ENCODE measurements at places on chromosomes 5 and 9.

- no peak for DNase-seq
Observed at GRCh38 chr9:134957165-134957944, 39.6 kb upstream of the FCN1 start.

DNA sequence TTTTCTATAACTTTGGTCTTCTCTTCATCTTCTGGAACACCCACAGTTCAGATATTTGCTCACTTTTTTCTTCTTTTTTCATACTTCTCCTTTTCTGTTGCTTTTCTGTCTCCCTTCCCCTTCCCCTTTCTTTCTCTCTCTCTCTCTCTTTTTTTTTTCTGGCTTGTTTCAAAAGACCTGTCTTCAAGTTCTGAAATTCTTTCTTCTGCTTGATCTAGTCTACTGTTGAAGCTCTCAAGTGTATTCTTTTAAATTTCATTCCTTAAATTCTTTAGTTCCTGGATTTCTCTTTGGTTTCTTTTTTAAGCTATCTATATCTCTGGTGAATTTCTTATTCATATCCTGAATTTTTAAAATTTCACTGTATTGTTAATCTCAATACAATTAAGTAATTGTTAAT, 11.2 kb downstream of the ALG2 start:
- DNase-seq = no peak

DNA sequence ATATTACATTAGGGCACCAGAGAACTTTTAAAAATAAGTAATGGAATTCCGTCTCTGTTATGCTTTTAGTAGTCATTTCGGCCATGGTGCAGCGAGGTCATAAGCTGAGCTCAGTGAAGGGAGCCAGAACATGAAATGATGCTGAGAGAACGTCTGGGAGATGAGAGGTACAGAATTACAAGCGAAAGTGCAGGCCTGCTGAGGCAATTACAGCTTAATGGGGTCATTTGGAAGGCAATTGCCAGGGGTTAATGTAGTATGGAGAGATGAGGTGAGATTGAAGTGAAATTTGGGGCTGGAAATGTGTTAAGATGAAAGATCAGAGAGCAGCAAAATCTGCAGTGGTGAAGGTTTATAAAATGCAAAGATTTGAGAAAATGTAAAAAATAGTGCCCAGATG, 96.5 kb downstream of the PBX3 start:
- DNase-seq = no peak

DNA sequence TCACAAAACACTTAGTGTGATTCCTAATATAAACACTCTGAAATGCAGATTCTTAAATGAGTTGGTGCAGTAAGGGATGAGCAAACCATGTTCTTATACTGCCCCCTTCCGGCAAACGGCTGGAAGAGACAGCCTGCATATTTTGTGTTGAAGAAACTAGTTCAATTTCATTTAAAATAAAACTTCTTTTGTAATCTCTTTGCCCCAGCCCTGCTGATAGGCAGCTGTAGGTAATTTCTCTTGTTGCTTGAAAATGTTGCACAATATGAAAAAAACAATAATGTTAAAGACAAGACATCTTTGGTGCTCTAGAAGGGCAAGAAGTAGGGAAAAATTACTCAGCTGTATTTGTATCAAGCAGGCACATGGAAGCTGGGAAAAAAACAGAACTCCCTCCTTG, 89.7 kb upstream of the CCNG1 start:
- DNase-seq = no peak

- DNase-seq = no peak
Observed at GRCh38 chr9:89781838-89782540, 177.2 kb downstream of the GADD45G start.

GRCh38 chr9:27676827-27677226, 103.5 kb upstream of the C9orf72 start:
- DNase-seq = no peak

DNA sequence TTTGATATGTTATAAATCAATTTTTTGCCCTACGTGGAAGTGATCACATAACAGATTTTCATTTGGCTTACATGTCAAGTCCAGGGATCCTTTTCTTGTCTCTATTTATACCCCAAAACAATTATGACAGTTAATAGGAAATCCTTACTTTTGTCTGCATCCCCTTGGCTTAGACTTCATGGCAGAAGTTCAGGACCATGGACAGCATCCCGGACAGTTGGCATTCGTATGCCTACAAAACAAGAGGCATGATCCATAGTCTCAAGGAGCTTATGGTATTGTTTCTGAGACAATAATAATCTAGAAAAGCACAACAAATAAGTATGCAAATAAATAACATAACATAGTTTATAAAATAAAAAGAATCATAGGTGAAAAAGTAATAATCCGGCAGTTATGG, 214.3 kb upstream of the GRIA1 start:
- no peak for DNase-seq

GRCh38 chr5:139492700-139493192, 10.2 kb upstream of the STING1 start:
- no peak for DNase-seq

DNA sequence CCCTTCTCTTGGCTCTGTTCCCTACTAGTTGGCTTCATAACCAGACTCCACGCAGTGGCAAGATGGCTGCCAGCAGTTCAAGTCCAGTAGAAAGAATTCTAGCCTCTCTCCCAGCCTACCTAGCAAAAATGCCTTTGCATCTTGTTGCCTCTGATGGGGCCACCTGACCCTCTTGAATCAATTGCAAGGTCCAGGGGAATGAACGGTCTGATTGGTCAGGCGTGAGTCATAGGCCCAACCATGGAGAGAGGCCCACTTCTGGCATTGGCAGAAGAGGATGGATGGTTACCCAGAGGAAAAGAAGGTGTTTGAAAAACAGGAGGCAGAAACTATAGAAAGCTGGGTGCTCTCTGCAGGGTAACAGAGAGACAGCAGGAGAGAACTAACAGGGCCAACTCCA, 622.6 kb downstream of the CCDC171 start:
- DNase-seq = no peak

- DNase-seq = no peak
Observed at GRCh38 chr5:107501965-107502675, 168.6 kb downstream of the EFNA5 start.

DNA sequence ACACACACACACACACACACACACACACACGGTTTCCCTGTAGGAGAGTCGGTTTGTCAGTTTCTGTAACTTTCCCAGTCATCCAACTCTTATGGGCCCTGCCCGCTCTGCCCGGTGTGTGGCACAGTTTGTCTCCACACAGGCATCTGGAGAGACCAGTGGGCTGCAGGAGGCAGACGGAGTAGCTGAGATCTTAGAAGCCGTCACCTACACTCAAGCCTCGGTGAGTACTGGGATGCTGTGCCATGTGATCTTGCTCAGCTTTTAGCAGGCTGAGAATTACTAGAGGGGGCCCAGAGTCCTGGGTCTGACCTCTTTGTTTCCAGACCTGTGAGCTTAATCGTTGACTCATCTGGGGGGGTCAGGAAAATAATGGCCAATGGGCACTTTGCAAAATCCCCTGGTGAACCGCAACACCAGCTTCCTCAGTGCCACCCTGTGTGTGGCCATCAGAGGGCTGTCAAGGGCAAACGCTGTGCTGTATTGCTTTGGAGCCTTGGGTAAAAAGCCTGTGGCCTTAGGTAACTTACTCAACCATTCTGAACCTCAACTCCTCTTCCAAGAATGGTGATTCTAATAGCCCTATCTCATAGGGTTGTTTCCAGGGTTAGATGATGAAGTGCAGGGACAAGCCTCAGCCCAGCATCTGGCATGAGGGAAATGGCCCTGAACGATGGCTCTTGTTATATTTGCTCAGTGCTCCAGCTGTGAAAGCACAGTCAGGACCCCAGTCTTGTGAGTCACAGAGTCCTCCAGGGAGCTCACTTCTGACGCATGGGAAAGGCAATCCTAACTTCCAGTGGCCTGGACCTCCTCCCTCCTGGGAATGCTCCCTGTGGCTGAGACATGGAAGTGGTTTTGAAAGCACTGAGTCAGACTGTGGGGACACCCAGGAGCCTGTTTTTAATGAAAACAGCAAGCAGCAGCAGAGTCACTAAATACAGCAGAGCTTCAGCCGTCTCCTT, 45.6 kb downstream of the COL15A1 start:
- DNase-seq = no peak

- DNase-seq = no peak
Observed at GRCh38 chr9:86286278-86286677, 3.9 kb upstream of the ISCA1 start.

DNA sequence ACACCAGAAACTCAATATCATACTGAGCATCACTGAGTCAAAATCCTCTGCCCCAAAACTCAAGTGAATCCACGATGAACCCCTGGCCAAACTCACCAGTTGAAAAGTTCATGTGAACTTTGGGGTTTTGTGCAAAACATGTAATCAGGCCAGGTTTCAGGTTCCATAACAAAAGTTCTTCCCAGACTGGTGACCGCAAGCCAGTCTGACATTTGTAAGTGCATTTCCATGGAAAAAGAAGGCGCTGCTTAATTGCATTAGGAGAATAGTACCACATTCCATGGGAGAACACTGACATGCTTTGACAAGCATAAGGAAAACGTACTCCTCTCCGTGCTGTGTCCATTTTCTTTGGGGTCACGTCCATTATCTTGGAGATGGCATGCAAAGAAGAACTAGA, 567.0 kb downstream of the BNC2 start:
- no peak for DNase-seq

- DNase-seq = no peak
Observed at GRCh38 chr9:136052472-136052880, 42.6 kb downstream of the NACC2 start.

GRCh38 chr5:135387629-135387960, 11.4 kb downstream of the MACROH2A1 start:
- DNase-seq = no peak

DNA sequence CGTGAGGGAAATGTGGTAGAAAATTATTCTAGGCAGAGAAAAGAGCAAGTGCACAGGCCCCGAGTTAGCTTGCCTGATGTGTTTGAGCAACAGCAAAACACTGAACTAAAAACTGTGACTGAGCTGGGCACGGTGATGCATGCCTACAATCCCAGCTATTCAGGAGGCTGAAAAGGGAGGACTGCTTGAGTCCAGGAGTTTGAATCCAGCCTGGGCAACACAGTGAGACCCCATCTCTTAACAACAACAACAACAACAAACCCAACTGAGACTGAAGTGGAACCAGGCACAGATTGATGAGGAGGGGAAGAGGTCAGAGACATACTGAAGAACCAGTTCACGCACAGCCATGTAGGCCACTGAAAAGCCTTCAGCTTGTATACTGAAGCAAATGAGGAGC, 42.5 kb downstream of the SCAI start:
- DNase-seq = no peak

DNA sequence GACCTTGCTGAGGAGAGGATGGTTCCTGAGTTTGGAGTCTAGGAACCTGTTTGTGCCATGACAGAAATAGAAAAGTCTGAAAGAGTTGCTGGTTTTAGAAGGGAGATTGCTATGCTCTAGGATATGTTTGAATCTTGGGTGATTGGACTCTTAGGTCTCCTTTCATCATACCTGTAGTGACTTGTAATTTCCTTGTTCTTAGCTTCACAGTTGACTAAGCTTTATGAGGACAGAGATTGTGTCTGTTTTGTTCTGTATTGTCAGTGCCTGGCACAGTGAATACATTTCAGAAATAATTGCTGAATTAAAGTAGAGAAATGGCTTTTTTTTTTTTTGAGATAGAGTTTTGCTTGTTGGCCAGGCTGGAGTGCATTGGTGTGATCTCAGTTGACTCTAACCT, 31.5 kb downstream of the GAPVD1 start:
- no peak for DNase-seq

GRCh38 chr9:121160025-121160424, 41.6 kb downstream of the RAB14 start:
- no peak for DNase-seq

GRCh38 chr5:131944702-131945550, 537 bp downstream of the MEIKIN start:
- no peak for DNase-seq

DNA sequence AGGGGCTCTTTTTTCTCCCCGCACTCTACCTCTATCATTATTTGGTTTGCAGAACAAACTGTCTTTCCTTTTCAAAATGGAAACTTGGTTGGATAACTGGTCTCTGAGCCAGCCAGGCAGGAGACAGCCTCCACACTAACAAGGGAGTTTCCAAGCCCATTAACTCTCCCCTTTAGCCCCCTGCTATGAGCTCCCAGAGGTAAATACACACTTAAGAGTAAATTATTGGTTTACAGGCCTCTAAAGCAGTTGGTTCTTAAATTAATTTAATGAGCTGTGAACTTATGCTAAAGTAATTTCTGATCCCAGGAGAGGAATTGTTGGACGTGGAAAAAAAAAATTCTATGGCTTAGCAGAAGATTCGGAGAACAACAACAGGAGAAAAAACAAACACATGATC, 30.3 kb downstream of the EPB41L4A start:
- no peak for DNase-seq

GRCh38 chr9:89433826-89434225, 64.1 kb downstream of the SEMA4D start:
- no peak for DNase-seq

- no peak for DNase-seq
Observed at GRCh38 chr9:16918920-16919319, 48.5 kb upstream of the BNC2 start.

DNA sequence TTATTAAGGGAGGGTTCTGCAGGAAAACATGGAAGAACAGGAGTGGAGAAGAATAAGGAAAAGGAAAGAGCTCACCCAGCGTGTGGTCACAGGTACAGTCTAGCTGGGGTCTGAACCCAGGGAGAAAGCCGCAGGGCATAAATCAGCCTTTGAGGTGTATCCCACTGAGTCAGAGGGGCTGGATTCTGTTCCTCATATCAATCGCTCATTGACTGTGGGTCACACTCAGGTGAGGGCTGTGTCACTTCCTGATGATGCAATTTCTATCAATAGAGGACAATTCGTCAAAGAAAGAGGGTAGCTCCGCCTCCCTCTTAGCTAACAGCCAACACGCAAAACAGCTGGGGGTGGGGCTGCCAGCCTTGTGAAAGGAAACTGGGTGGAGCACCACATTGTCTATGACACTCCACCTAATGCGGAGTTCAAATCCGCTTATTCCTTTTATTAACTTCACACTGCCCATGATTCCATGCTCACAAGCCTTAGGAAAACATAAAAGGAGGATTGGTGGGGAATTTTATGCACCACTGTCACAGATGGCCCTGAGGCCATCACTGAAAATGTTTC, 176.2 kb downstream of the ICE1 start:
- no peak for DNase-seq

DNA sequence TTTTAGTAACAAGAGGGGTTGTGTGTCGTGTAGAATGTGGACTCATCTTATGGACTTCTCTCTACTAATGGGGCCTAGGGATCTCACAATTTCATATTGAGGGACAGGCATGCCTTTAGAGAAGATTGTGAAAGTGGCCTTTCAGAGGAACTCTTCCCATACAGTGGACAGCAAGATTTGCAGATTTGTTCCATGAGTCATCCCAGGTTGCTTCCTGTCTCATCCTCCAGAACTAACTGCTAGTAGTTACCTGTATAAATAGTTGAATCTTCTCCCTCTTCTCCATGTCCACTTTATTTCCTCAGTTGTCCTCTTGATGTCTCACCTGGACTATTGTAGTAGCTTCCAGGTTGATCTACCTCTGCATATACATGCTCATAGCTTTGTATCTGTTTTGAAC, 997.5 kb upstream of the CTNND2 start:
- no peak for DNase-seq

Measured in activated CD4-positive, alpha-beta T cell treated with anti-CD3 and anti-CD28 coated beads for 1 hour (primary cell).